ENCODE measurements at places on chromosomes 7 and 10.

DNA sequence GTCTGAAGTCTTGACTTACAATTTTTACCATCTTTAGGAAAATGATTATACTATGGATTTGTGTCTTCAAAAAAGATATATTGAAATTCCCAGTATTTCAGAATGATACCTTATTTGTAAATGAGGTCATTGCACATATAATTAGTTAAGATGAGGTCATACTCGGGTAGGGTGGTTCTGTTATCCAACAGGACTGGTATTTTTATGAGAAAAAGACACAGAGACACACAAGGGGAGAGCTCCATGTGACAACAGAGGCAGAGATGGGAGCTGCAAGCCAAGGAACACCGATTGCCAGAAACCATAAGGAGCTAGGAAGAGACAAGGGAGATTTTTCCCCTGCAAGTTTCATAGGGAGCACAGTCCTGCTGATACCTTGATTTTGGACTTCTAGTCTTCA is 356.9 kb downstream of the ARL4A start:
- no peak for DNase-seq

GRCh38 chr7:78095549-78095948 is 297.0 kb downstream of the PHTF2 start:
- peak; percentile 77 for DNase-seq

GRCh38 chr7:20348125-20348807 is 17.6 kb downstream of the ITGB8 start:
- DNase-seq, result no peak

DNA sequence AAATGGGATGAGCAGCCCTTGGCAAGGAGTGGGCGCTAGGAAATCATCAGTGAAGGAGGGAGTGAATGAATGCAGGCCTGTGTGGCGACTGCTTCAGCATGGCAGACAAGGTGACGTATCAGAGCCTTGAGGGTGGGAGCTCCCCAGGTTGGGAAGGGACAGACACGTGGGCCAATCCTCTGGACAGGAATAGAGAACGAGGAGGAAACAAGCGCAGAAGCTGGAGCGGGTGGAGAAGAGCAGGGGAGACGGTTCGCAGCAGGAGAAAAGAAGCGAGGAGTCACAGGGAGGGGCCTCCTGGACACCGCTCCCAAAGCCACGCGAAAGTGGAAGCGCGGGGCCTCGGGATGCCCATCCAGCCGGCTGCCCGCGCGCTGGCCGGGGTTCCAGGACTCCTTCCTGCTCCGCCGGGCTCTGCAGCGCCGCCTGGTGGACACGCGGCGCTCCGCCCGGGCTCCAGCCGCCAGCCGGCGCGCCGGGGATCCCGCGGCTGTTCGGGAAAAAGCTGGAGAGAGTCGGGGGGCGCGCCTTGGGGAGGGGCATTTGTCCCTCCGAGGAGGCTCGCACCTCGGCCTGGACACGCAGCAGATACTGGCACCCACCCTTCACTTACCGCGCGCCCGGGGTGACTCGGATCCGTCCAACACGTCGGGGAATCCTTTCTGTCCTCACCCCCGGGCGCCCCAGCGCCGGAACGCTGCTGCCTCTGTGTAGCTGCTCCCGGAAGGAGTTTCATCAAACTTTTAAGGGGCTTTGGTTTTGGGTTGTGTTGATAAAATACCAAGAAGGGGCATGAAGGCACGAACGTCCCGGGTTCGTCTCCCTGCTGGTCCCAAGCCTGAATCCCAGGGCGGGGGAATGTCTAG is 6.3 kb downstream of the ZNF503 start:
- no peak for DNase-seq

- DNase-seq, result no peak
Observed at GRCh38 chr7:39749717-39750116, 126.3 kb downstream of the RALA start.

GRCh38 chr10:95841661-95842498 is 65.9 kb upstream of the CC2D2B start:
- no peak for DNase-seq

DNA sequence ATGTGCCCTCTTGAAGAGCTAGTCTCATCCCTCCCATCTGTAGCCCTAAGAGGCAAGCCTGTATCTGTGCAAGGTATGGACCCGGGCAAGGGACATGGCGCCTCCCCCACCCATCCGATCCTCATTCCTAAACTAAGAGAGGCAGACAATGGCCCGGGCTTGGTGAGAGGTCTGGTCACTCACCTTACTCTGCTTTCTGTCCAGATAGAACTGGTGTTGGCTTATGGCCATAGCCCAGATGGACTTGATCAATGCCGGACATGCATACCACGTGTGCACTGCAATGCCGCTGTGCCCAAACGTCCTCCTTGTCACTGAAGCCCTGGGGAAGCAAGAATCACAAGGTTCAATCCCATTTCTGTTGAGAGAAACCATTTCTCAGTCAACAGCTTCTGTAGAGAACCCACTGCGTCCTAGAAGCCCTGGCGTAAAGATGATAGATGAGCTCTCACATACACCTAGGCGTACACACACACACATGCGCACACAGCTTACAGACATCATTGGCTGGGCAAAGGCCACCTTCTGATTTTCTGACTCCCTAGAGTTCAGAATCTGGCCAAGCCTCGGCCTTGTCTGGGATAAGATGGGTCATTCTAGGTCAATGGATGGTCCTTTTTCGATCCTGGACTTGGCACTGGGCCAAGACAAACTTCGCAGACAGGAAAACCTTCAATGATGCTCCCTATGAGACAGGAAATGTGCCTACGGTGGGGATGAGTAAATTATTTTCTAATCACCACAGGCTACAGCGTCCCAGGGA is 114.6 kb downstream of the PRPF18 start:
- no peak for DNase-seq

DNA sequence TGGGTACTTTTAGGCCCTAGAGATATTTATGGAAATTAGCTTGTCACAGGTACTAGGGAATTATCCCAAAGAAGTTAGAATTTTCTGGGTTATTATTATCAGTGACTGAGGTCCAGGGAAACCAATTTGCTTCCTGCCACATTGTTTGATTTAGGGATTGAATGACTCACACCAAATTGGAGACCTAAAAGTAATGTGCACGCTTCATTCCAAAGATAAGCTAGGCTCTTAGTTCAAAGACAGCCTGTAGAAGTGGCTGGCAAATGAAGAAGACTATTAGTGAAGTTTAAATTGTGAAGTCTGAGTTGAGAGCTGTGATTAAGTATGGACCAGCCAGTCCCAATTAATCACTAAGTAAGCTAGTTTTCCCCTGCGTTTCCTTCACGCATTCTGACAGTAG is 188.1 kb upstream of the MYO3A start:
- peak; percentile 25 for DNase-seq

DNA sequence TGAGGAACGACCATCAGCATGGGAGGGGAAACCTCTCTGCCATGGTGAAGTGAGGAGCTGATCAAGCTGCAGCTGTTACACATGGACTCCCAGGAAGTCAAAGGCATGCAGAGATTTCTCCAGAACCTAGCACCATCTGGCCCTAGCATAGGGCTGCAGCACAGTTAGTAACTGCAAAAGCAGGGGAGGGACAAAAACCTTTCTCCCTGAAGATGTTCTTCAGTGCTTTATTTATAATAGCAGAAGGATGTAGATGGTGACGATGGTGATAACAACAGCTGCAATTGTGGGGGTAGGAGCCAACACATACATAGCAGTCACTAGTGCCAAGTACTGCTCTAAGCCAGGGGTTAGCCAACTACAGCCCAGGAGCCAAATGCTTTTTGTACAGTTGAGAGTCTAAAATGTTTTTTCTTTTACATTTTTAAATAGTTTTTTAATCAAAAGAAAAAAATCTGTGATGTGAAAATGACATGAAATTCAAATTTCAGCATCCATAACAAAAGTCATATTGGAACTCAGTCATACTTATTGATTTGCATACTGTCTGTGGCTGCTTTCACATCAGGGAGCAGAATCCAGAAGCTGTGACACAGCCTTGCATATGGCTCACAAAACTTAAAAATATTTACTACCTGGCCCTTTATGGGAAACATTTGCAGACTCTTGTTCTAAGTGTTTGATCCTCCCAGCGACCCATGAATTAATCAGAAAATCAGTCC is 299.5 kb downstream of the ELMO1 start:
- no peak for DNase-seq

- no peak for DNase-seq
Observed at GRCh38 chr7:138662076-138662990, 38.8 kb downstream of the SVOPL start.

DNA sequence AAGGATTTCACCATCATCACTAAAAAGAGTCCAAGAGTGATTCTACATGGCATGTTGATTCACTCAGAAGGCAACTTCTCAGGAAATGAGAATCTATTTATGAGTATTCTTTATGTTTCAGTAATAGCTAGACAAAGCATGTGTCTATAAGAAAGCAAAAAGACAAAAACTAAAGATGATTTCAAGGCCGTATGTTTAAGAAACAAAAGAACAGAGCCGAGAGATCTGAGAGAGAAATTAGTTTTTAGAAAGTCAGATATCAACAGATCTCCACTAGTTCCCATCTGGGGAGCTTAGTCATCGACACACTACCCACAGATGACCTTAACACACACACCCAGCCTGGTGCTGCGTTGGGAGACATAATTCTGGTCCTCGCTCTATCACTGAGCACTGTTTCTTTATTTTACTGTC is 21.0 kb downstream of the PIP4K2A start:
- no peak for DNase-seq

Data from NCI-H226 (cell line).